NCI-H187 (cell line): ENCODE measurements at places on chromosomes 3 and 15.

DNA sequence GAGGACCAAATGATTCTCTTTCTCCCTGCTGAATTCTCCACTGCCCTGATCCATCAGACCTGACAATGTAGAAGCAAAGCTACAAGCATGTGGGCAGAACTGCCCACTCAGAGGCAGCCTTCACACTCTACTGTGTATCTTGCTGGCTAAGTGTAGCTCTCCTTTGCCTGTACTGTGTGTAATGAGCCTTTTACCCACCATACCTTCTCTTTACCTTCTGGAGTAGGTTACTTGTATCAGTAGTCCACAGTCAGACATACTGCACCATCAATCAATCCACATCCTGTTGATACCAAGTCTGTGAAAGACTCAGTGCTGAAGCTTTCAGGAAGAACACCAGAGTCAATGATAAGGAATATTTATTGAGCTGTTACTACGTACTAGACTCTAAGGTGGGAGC lies 440.7 kb upstream of the ARHGEF26 start:
- DNase-seq: no peak

DNA sequence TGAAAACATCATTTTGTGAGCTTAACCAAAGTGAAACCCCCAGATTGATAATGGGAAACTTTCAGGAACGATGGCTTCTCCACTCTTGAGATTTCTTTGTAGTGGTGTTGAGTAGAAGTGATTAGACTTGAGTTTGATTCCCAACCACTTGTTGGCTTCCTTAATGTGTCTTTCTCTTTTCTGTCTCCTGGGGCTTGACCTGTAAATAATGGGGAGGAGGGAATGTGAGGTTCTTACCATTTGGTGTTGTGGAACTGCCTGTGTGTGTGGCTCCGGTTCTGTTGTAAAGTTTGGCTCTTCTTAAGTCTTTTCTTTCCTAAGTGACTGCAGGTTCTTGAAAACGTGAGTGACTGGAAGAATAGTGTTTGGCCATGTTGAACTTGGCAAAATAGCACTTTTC lies 2.7 kb downstream of the CDV3 start:
- DNase-seq: no peak

GRCh38 chr3:77816366-77816765 lies 776.5 kb downstream of the ROBO2 start:
- no peak for DNase-seq

- no peak for DNase-seq
These were observed 628.5 kb downstream of the ROBO2 start for GRCh38 chr3:77668376-77668775.

GRCh38 chr15:57327985-57328471 lies 48.3 kb upstream of the CGNL1 start:
- no peak for DNase-seq

DNA sequence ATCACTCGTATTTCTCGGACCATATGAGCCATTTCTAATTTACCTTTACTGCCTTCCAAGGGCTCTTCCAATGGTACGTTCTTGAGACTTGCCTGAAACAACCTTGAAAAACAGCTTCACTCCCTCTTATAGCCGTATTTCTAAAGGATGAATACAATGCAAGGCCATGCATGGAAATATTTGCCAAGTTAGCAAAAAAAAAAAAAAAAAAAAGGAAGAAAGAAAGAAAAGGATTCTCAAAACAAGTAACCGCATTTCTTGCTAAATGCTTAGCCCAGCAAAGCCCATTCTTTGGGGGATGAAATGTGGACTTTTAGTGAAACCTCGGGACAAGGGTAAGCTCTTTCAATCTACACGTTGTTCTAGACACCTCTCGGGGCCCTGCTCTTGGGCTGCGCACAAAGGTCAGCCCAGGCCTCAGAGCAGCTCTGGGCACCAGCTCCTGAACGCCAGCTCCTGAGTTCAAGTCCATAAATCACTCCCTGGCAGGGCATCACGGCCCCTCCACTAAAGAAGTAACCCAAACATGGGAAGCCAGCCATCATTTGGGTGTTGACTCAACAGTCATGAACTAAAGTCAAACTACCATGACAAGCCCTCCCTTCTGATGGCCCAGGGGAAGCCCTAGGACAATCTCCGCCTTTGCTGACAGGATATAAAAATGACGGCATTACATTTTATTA lies 132.7 kb downstream of the ADAMTS17 start:
- no peak for DNase-seq

DNA sequence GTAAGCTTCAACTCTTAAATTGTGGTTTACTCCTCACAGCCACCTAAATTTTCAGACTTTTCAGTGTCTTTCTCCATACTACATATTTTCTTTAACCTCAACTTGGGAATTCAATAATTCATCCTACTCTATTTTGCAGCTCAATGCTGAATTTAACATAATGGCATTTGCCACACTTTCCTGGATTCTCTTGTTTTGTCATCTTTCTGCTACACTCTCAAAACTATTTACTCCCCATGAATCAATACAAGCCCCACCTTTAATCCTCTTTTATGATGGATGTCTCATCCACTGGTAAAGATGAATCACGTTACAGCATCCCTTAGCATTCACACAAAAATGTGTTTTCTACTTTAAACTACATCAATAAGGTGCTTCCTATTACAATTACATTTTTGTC lies 19.6 kb upstream of the CHMP2B start:
- no peak for DNase-seq

GRCh38 chr3:51974277-51974962 lies 444 bp upstream of the ABHD14A start:
- no peak for DNase-seq

DNA sequence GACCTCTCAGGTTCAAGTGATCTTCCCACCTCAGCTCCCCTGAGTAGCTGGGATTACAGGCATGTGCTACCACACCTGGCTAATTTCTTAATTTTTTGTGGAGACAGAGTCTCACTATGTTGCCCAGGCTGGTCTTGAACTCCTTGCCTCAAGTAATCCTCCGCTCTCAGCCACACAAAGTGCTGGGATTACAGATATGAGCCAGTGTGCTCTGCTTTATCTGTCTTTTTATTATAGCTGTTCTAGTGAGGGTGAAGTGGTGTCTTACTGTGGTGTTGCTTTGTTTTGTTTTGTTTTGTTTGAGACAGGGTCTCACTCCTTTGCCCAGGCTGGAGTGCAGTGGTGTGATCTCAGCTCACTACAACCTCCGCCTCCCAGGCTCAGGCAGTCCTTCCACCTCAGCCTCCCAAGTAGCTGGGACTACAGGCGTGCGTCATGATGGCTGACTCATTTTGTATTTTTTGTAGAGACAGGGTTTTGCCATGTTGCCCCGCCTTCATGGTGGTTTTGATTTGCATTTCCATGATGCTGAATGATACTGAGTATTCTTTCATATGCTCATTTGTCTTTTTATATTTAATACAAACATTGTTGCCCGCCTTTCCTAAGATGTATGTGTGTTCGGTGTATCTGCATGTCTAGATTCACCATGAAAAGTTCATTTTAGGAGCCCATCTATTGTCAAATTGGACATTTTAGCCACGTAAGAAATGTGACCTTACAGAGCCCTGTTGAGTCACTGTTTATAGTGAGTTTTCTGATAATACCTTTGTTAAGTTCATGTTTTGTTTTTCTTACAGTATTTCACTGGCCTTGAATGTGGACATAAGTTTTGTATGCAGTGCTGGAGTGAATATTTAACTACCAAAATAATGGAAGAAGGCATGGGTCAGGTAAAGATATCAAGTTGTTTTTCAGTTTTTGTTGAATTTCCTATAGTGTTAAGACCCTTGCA lies 80.6 kb downstream of the ARIH1 start:
- no peak for DNase-seq

GRCh38 chr15:94297558-94297957 lies 66.2 kb downstream of the MCTP2 start:
- DNase-seq: no peak

- no peak for DNase-seq
These were observed 23.4 kb downstream of the SNAPC5 start for GRCh38 chr15:66474135-66474534.

GRCh38 chr3:67384760-67385397 lies 269.5 kb downstream of the SUCLG2 start:
- DNase-seq: no peak

- DNase-seq: no peak
These were observed 382.9 kb downstream of the GABRG3 start for GRCh38 chr15:27353856-27354255.

- no peak for DNase-seq
These were observed 230.5 kb downstream of the NFKBIZ start for GRCh38 chr3:102079809-102080197.

GRCh38 chr3:94162700-94163099 lies 99.8 kb downstream of the NSUN3 start:
- no peak for DNase-seq
